HCT116 (cell line): ENCODE measurements at places on chromosomes 16 and 17.

DNA sequence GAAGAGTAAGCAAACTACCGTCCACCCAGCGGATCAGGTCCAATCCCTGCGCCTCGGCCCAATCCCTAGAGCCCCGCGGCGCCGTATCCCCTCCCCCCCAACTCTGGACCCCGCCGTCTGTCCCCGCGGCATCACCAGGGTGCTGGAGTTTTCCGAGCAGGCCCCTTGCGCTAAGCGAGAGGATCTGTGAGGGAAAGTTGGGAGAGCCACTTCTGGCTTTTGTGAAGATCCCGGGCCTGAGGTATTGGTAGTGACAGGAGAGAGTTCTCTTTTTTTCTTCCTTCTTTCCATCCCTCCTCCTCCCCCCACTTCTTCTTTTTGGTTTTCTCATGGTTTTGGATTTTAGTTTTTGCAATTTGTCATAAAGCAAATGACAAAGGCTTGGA lies 3.5 kb upstream of the DLX4 start:
- no peaks in the 10 kb centered on the region for H3K36me3 ChIP-seq
- no peak overlapping the region for H3K4me3 ChIP-seq
- no peak for DNase-seq
- peaks cover 28% of the 10 kb centered on the region for H3K4me1 ChIP-seq
- H3K27ac ChIP-seq, result no peak overlapping the region
- H3K27me3 ChIP-seq, result peaks cover 21% of the 10 kb centered on the region; the same call in 1 of the 2 replicates

DNA sequence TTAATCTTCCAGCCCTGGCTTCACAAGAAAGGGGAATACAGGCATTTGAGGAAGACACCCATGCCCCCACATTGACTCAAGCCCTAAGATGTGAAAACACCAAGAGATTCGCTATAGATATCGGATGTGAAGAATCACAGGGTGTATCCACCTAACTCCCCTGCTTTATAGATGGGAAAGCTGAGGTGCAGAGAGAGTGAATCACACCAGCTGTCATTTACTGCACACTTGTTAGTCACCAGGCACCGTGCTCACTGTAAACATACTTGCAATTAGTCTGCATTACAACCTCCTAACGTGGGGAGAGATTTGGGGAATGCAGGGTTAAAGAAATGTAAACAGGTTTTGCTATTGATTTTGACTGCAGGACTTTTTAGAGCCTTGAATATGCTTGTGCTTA lies 325.5 kb downstream of the C16orf95 start:
- no peak overlapping the region for H3K27ac ChIP-seq
- no peaks in the 10 kb centered on the region for H3K4me1 ChIP-seq
- peaks cover 63% of the 10 kb centered on the region for H3K27me3 ChIP-seq
- no peak for DNase-seq

GRCh38 chr16:30166202-30166902 lies 17.1 kb upstream of the CORO1A start:
- H3K27ac ChIP-seq, result no peak overlapping the region
- H3K27me3 ChIP-seq, result no peaks in the 10 kb centered on the region
- DNase-seq, result no peak
- no peaks in the 10 kb centered on the region for H3K36me3 ChIP-seq

DNA sequence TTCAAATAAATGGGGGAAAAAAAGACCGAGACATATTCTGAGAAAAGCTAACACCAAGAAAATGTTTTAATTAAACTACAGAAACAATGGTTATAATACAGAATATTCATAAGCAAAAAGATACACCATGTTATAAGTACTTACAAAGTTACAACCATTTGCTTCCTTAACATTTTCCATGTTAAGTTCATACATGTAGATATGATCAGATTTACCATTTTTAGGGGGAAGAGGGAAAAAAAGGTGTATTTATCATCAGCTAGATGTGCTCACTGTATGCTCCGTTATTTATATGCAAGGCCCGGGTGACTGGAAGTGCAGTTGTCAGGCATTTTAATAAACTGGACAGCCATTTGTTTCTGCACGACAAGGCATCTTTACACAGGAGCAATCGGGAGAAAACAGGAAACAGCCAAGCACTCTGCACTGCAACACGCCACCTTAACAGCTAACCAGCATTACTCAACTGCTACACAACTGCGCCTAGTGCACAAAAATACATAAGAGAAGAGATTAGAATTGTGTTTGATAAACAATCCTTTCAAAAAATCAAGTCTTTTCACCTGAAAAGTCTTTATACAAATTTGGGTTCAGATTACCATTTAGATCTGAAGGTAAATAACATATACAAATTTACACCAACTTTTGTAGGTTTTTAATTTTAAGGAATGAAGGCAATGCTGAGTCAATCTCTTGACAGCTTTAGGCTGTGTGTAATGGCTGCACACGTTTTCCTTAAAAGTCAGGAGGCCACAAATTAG lies 2.9 kb downstream of the SRSF2 start:
- H3K4me1 ChIP-seq, result peaks cover 34% of the 10 kb centered on the region
- H3K27me3 ChIP-seq, result no peaks in the 10 kb centered on the region
- peak overlapping the region; percentile 92; the same call in 1 of the 2 replicates for H3K27ac ChIP-seq
- no peak overlapping the region; the same call in 1 of the 2 replicates for H3K4me3 ChIP-seq
